ENCODE measurements at places on chromosomes 4 and X.

DNA sequence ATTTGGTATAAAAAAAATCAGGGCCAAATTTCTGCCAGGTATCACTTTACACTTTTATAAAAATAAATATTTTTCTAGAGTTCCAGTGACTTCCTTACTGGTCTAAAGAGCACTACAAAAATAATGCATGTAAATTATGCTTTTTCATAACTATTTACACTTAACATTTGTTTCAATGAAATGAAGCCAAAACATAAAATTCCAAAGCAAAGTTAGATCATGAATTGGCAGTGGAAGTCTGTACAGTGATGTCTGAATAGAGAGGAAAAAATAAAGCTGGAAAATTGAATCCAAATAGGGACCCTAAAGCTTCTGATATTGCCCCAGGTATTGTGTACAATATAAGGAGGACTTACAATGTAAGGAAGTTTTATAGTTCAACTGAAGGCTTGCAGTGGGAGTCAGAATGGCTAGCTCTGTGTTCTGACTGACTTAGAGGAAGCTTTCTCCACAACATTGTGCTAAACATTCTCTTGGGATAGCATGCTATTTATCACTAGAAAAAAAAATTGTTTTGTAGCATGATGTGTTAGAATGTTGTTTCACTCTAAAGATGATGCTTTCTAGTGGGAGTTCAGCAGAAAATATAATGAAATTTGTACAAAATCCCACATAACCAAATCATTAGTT lies 288.2 kb upstream of the UGT8 start:
- DNase-seq = no peak

DNA sequence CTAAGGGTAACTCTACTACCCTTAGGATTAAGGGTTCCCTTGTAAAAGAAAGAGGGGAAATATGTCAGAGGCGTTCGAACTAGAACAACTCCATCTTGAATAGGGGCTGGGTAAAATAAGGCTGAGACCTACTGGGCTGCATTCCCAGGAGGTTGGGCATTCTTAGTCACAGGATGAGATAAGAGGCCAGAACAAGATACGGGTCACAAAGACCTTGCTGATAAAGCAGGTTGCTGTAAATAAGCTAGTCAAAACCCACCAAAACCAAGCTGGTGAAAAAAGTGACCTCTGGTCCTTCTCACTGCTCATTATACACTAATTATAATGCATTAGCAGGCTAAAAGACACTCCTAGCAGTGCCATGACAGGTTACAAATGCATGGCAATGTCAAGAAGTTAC lies 922.0 kb downstream of the DMD start:
- DNase-seq = no peak

DNA sequence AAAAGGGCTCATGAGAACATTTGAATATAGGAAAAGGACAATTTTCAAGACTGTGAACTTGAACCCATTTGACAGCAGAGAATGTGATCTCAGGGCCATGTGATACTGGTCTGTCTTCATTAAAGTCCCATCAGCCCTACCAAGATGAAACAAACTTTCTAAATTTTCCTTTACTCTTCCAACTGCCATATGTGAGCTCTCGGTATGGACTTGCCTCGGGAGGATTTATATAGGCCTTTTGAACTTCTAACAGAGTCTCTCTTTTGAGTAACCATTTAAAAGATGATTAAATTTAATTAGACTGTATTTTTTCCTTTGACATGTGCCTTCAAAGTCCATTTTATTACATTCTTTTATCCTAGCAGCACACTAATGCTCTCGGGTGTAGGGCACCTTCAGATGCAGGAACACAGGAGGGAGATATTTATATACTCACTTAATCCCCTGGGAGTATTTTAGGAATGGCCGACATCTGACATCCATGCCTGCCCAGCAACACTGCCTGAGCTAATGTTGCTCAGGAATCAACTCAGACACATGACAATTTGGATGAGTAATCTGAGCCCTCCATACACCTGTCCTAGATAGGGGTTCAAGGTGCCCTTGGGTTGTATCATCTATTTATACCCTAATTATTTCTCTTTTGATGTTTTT lies 155.0 kb downstream of the SLC7A11 start:
- no peak for DNase-seq

GRCh38 chr4:133320576-133321170 lies 171.6 kb downstream of the PCDH10 start:
- peak; percentile 2 for DNase-seq

DNA sequence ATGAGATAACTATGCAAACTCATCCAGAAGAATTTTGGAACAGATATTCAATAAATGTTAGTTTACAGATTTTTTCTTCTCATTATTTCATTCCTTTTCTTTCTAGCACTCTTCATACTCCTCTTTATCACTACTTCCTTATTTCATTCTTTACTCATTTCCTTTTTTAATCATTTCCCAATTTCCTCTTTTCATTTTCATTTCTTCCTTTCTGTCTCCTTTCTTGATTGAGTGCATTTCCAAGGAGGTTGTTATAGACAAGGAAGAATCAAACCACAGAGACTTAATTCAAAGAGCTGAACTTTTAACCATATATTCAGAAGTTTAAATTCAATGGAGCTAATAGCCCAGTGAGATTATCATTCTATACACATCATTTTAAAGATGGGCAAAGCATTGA lies 600.7 kb downstream of the ARAP2 start:
- no peak for DNase-seq
